Aorta (tissue), 5 donors: ENCODE measurements at places on chromosomes 12 and 14.

GRCh38 chr14:58488550-58488949, 61.0 kb downstream of the KIAA0586 start:
- H3K36me3 ChIP-seq, result peaks cover 3% of the 10 kb centered on the region
- H3K27me3 ChIP-seq, result no peaks in the 10 kb centered on the region
- no peak overlapping the region for H3K4me3 ChIP-seq
- DNase-seq, result no peak
- H3K4me1 ChIP-seq, result no peaks in the 10 kb centered on the region
- H3K27ac ChIP-seq, result no peak overlapping the region

GRCh38 chr14:63963439-63963838, 110.6 kb downstream of the SYNE2 start:
- DNase-seq, result no peak
- H3K27ac ChIP-seq, result no peak overlapping the region
- no peaks in the 10 kb centered on the region for H3K36me3 ChIP-seq
- peaks cover 4% of the 10 kb centered on the region for H3K4me1 ChIP-seq
- H3K4me3 ChIP-seq, result no peak overlapping the region
- no peaks in the 10 kb centered on the region for H3K27me3 ChIP-seq

GRCh38 chr12:57881475-57881874, 34.9 kb upstream of the CTDSP2 start:
- H3K27ac ChIP-seq, result no peak overlapping the region
- H3K4me3 ChIP-seq, result no peak overlapping the region
- DNase-seq, result no peak
- H3K36me3 ChIP-seq, result no peaks in the 10 kb centered on the region

- DNase-seq, result no peak
- H3K27me3 ChIP-seq, result no peaks in the 10 kb centered on the region
- no peak overlapping the region for H3K4me3 ChIP-seq
- no peaks in the 10 kb centered on the region for H3K36me3 ChIP-seq
- H3K4me1 ChIP-seq, result no peaks in the 10 kb centered on the region
Observed at GRCh38 chr12:94033101-94033500, 115.3 kb upstream of the PLXNC1 start.

- no peak for DNase-seq
- no peak overlapping the region for H3K4me3 ChIP-seq
- no peaks in the 10 kb centered on the region for H3K36me3 ChIP-seq
- H3K27ac ChIP-seq, result no peak overlapping the region
- H3K4me1 ChIP-seq, result no peaks in the 10 kb centered on the region
- no peaks in the 10 kb centered on the region for H3K27me3 ChIP-seq
Observed at GRCh38 chr12:1851151-1851701, 30.9 kb downstream of the LRTM2 start.

DNA sequence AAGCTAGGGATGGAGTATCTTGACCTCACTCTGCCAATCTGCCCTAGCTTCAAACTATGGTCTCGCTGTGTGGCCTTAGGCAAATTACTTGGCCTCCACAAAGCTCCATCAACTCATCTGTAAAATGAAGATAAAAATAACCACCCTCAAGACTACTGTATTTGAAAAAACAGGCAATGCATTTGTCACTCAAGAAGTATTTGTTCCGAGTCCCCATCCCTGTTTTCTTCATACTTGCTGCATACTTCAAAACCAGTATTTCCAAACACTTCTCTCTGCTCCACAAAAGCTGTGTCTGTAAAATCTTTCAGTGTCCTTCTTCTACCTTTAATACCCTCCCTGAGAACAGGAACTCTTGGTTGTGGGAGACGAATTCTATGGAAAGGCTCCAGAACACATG, 47.9 kb downstream of the GTF2A1 start:
- H3K27ac ChIP-seq, result no peak overlapping the region
- DNase-seq, result no peak
- no peaks in the 10 kb centered on the region for H3K4me1 ChIP-seq
- no peak overlapping the region for H3K4me3 ChIP-seq
- peaks cover 2% of the 10 kb centered on the region for H3K36me3 ChIP-seq

DNA sequence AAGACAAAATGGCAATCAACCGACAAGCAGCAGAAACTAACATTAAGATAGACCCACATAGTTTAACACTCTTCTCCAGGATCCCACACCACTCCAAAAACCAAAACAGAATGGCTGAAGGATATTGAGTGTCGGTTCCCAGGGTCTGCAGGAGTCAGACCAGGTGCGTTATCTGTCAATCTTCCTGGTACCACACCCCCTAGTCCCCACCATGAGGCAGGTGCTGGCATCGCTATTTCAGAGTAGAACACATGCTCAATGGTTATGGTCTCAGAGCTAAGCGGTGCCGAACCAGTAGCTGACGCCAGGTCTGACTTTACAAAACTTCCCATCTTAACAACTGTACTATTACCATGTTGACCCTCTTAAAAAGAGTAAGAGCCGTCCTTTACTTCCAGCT, 10.2 kb downstream of the STX2 start:
- no peak for DNase-seq
- no peak overlapping the region for H3K27ac ChIP-seq
- no peaks in the 10 kb centered on the region for H3K27me3 ChIP-seq
- H3K36me3 ChIP-seq, result no peaks in the 10 kb centered on the region

GRCh38 chr12:14810167-14810952, 3.6 kb downstream of the SMCO3 start:
- H3K27me3 ChIP-seq, result no peaks in the 10 kb centered on the region
- no peak overlapping the region for H3K4me3 ChIP-seq
- no peak overlapping the region for H3K27ac ChIP-seq
- DNase-seq, result no peak

GRCh38 chr12:132172619-132173018, 28.4 kb downstream of the NOC4L start:
- no peaks in the 10 kb centered on the region for H3K36me3 ChIP-seq
- no peaks in the 10 kb centered on the region for H3K4me1 ChIP-seq
- DNase-seq, result no peak
- H3K27ac ChIP-seq, result no peak overlapping the region
- no peak overlapping the region for H3K4me3 ChIP-seq

- peaks cover 2% of the 10 kb centered on the region for H3K36me3 ChIP-seq
- DNase-seq, result no peak
- no peak overlapping the region for H3K4me3 ChIP-seq
- no peak overlapping the region for H3K27ac ChIP-seq
Observed at GRCh38 chr12:71652656-71653055, 11.0 kb downstream of the ZFC3H1 start.
